Tibial artery (tissue), 4 donors: ENCODE measurements at places on chromosomes 1 and 21.

- DNase-seq = peak; percentile 70
Measured at GRCh38 chr1:237038211-237038610, 3.8 kb upstream of the RYR2 start.

DNA sequence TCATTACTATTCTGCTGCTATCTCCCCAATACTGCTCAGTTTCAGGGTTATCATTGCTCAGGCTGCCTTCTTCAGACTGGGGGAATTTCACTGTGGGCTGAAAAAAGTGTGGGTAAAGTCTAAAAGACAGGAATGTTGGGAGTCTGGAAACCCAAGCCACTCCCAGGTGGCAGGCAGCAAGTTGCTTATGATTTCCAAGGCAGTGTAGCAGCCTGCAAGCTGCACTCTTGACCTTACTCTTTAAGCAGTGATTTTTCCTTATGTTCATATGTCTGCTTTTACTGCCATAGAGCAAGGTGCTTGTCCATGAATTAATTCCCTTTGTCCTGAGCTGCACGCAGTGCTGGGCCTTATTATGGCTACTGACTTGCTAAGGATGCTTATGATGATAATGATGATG, 53.1 kb downstream of the PHC2 start:
- DNase-seq = no peak

- no peak for DNase-seq
Measured at GRCh38 chr21:23384679-23385078, 2222.6 kb downstream of the MRPL39 start.

DNA sequence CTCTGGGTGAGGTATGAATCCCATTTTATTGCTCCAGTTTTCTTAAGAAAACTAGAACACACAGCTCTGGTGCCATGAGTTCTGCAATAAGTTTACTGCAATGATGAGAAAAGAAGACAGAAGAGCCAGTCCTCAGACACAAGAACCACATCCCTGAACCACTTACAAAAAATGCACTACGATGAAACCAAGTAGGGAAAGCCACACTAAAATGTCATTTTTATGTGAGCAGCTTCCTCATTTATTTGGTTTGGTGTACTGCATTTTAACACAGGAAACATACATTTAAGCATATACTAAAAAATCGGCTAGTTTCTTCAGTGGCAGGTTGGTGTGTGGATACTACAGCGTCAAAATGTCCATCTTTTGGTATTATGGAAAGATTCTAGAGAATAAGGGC, 95.9 kb downstream of the PTPN14 start:
- no peak for DNase-seq

DNA sequence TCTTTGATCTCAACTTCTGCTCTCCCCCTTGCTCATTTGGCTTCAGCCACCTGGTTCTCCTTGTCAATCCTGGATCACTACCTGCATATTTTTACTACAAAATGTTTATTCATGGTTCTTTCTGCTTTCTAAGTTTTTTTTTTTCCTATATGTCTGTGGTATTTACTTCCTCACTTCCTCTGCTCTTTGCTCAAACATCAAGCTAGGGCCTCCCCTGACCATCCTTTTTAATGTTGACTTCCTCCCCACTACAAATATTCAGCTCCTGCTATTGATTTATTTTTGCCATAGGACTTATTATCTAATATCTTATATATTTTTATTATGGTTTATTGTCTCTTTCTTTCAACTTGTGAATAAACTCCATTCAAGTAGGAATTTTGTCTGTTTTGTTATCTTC, 14.1 kb upstream of the SLC19A2 start:
- DNase-seq = no peak

DNA sequence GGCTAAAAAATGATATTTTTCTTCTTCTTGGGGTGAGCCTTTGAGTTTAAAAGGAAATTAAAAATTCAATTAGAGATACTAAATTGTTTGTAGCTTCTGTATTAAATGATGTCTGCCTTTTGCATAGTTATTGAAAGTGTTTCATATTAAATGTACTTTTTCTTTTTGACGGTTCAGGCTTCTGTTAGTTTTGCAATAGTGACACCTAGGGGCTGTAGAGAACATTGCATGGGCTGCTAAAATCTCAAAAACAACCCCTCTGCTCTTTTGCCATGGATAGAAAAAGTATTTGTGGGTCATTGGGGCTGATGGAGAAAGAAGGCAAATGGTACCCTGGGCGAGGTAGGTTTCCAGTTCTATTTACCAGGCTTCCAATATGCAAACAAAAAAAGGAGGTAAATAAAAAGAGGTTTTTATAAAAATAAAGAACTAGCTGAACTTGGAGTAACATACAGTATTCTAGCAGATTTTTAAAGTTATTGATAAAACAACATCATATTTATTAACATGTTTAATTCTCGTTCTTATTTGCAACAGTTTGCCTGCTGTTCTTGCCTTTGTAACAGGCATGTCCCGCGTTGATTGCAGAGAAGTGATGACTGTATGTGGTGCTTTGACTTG, 115.4 kb upstream of the HOOK1 start:
- DNase-seq = no peak

DNA sequence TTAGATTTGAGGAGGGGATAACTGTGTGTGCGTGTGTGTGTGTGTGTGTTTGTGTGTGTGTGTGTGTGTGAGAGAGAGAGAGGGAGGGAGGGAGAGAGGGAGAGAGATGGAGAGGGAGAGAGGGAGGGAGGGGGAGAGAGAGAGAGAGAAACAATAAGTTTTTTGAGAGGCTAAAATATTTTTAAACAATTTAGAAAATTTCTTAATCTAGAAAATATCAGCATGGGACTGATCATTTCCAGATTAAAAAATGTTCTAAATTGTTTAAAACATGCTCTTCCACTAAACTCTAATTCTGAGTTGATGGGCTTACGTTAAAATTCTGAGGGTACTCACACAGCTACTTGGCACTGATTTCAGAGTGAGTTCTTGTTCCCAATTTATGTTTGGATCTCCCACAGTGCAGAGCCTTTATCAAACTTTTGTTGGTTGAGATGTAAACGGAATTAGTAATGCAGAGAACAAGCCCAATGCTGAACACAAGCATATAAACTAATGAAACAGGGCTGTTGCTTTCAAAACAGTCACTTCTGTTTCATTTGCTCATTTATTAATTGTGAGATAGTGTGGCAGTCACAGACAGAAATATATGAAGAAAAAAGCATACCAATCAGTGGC, 73.4 kb upstream of the RGS2 start:
- no peak for DNase-seq

DNA sequence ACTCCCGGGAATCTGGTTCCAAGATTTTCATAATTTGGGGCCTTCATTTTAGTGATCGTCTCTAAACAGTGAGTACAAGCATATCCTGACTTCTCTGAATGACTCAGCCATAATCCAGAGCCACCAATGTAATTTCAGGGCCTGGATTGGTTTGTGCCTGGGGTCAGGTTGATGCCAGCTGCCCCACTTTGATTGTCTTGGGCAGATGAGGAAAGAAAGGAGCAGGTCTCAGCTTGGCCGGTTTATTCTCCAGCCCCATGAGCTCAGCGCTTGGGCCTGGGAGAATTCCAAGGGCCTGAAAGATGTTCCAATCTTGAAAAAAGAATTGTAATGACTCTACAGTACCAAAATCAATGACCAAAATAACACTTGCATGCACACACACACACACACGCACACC, 71.2 kb upstream of the ECE1 start:
- no peak for DNase-seq

DNA sequence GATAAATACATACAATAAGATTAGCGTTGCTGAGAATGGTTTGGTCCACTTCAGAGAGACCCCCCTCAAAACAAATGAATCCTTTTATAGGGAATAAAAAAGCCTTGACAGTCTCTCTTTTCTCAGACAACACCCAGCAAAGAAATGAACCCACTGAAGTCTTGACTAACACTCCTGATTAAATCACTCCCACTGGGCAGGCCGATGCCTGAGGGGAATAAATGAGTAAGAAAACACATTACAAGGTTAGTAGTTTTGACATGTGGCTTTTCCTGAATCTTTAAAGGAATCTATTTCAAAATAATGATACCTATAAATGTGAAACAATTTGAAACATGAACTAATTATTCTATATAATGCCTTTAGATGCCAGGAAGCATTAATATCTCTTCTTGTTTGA, 146.9 kb upstream of the POGK start:
- DNase-seq = no peak

DNA sequence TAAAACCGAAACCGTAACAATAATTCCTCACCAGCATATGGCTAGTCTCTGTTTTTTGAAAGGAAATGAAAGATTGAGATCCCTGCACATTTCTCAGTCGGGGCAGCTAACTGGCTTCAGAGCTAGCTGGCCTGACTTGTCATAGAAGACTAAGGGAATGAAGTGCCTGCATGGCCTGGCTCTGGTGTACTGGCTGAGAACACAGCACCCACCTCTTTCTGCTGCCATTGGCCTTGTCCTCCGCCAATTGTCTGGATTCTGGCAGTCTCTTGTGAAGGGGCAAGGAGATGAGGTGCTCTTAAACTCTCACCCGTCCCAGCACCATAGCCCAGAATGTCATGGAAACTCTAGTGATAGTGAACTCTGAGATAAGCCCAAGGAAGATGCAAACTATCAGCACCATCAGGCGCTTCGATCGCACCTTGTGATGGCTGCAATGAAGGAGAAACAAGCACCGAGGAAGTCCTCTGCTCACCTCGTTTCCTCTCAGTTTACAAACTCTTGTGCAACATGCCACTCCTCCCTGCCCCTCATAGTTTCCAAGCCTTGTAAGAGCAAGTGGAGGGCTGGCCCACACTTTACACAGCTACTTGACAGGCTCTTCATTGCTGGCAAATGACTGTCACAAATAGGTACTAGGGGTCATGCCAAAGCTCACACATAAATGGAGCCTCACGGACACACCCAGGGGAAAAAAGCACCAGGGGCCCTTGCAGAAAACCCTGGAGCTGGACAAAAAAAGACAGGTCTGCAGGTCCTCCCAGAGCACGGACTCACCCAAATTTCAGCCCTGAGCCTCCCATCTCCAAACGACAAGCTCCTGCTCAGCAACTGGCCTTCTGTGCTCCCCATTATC, 16.4 kb downstream of the INPP5B start:
- no peak for DNase-seq

DNA sequence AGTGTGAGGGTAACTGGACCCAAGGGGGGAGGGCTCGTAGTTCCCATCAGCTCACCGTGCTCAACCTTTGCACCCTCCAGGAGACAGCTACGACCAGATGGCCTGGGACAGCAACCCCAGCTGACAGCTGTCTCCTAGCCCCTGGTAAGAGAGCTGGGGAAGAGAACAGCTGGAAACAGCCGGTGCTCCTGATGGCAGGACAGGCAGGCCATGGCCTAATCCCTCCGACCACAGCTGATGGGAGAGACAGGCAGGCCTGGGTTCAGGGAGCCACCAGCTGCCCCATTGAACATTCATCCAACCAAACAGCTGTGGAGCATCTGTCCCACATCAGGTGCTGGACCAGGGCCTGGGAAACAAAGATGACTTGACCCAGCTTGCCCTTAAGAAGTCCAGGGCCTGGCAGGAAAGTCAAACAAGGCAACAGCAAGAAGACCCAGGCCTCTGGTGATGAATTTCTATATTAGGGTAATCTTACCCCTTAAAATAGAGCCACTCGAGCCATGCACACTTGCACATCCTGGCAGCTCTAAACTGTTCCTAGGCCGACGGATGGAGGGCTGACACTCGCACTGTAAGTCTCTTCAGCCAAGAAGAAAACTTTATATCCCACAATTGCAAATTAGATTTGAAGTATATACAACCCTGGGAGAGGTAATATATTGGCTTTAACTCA, 12.2 kb downstream of the OLFML2B start:
- no peak for DNase-seq

DNA sequence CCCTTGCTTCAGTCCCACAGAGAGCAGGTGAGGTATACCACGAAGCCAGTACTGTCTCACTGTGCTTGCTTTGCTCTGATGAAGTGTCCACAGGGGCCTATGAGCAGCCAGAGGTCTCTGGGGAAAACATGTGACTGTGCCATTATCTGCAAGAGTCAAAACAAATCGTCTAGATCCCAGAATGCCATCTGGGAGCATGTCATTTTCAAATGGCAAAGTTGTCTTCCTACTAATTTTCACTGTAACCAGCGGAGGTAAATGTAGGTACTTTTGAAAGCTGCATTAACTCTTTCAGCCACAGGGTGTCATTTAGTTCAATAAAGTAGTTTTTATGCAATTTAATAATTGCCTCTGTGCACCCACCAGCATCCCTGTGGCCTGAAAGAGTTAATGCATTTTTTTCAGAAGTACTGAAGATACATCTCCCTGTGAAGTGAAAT, 173.6 kb upstream of the SGIP1 start:
- no peak for DNase-seq

DNA sequence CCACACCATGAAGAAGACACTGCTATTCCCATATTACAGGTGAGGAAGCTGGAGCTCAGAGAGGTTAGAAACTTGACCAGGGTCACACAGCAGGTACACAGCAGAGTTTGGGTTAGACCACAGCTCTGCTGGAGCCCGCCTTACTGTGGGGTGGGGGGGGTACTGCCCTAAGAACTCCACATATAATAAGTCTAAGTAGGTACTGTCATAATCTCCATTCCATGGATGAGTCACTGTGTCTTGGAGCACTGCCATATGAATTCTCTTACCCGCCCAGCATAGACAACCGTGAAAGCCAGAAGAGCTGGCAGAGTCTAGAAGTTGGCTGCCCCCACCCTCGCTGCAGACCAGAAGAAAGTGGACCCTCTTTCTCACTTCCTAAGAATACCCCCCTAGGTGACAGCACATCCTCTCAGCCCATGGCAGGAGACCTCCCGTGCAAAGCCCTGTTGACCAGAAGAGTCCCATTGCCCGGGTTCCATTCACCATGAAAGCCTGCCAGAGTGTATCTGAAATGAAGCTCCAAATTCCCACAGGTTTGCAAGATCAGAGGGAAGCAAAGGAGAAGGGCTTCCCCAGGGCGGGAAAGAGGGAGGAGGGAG, 5.2 kb upstream of the PLA2G2D start:
- peak; percentile 35 for DNase-seq

DNA sequence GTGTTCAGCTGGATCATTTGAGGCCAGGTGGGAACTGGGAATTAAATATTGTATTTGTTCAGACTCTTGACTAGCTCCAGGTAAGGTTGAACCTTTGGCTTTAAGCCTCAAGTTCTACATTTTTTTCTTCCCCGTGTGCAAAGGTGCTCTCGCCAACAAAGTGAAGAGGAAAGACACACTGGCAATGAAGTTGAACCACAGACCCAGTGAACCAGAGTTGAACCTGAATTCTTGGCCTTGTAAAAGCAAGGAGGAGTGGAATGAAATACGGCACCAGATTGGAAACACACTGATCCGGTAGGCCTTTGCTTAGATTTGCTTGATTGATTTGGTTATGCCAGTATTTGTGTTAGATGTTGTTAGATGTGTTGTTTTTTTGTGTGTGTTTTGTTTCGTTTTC, 25.5 kb upstream of the RCC1 start:
- no peak for DNase-seq
